Activated CD8-positive, alpha-beta memory T cell treated with anti-CD3 and anti-CD28 coated beads for 1 hour (primary cell): ENCODE measurements at places on chromosomes 4 and X.
A peak's percentile ranks its signal among the peaks of the same experiment; 100 is the strongest.

DNA sequence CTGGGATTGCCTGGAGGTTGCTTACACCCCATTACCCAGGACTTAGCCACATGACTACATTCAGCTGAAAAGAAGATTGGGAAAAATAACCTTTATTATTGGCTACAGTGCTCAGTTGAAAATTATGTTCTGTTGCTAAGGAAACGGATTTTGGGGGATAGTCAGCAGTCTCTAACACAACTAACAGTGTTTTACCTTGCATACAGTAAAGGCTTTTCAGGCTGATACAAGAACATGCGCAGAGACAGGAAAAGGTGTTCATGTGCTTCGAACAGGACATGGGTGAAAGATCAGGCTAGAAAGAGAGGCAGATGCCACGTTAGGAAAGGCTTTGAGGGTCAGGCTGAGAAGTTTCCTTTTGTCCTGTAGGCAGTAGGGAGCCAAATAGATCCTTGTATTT lies 14.8 kb upstream of the RHOH start:
- no peak for DNase-seq

- no peak for DNase-seq
Measured at GRCh38 chr4:90904021-90904420, 776.8 kb downstream of the CCSER1 start.

GRCh38 chr4:32744211-32744610 lies 2024.0 kb downstream of the PCDH7 start:
- DNase-seq: no peak

DNA sequence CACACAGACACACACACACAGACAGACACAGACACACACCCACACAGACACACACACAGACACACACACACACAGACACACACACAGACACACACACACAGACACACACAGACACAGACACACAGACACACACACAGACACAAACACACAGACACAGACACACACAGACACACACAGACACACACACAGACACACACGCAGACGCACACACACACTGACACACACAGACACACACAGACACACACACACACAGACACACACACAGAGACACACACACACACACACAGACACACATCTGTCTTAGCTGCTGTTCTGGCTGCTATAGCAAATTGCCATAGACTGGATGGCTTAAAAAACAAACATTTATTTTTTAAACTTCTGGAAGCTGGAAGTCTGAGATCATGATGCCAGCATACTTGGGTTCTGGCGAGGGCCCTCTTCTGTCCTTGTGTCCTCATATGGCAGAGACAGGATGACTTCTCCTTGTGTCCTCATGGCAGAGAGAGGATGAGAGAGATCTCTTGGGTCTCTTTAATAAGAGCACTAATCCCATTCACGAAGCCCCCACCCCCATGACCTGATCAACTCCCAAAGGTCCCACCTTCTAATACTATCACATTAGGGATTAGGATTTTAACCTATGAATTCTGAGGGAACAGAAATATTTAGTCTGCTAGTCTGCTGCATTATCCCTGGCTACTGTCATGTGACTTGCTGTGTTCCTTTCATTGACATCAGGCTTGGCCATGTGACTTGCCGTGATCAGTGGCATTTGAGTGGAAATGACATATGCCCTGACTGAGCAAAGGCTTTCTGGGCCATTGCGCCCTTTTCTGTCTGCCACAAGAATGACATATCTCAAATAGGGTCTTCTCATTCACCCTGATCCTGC lies 32.7 kb upstream of the RASGEF1B start:
- DNase-seq: no peak

GRCh38 chrX:80810365-80810978 lies 795 bp upstream of the BRWD3 start:
- DNase-seq: no peak

- no peak for DNase-seq
Measured at GRCh38 chr4:45317276-45317675, 590.9 kb upstream of the GNPDA2 start.

DNA sequence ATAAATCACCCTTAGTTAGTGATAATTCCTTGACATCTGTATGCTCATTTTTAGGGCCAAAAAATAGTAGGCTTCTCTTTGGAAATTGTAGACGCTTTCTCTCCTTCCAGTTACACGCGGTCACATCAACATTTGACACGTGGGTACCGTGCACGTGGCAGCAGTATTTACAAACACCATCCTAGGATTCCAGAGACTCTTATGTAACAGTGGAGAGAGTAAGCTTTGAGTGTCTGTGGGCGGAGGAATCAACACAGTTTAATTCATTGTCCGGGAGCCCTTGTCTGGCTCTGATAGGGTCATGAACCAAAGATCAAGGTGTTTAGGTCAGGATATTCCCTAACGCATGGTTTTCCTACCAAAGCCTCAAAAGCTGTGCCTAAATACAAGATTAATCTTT lies 12.2 kb downstream of the TET2 start:
- DNase-seq: no peak

DNA sequence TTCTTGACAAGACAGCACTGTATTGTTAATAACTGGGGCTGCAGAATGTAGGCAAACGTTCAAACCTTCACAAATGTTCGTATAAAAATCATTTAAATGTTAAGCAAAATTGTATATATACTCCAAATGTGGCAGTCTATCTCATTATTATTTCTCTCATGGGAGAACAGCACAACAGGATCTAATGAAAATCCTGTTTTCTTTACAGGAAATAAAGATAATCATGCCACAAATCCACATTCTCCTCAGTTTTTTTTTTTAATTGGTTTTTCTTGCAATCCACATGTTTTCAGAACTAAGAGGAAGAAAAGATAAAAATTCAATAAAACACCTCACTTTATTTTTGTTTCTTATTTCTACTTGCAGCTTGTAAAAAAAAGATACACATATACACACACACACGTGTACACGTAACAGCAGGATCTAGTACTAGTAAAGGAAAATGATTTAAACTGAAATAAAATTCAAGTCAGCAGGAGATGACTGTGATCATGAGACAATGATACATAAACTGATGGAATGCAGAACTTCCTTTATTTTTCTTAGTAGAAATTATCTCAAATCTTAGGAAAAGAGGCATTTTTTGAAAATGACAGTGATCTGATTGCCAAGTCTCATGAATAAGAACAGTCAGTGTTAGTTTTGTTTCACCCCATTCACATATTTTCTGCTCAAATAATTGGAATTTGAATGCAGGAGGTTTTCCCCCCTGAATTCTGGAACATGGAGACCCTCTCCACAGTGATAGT lies 11.3 kb downstream of the APBB2 start:
- DNase-seq: no peak

DNA sequence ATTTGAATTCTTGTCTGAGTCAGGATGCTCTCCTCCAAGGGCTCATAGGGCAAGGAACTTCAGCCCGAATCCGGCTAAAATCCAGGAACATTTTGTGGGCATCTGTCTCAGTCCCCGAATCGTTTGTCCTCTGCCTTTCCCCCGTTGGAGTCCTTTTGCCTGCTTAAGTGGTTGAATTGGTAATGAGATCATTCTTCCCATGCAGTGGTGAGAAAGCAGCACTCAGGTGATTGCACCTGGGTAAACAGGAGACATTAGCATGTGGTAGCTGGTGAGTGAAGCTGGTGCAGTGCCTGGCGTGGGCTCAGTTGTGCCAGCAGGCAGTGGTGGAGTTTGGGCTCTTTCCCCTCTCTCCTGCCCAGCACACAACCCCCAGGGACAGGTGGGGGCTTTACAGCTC lies 61.9 kb upstream of the MTM1 start:
- no peak for DNase-seq

GRCh38 chr4:158936238-158936637 lies 166.6 kb upstream of the RAPGEF2 start:
- no peak for DNase-seq

DNA sequence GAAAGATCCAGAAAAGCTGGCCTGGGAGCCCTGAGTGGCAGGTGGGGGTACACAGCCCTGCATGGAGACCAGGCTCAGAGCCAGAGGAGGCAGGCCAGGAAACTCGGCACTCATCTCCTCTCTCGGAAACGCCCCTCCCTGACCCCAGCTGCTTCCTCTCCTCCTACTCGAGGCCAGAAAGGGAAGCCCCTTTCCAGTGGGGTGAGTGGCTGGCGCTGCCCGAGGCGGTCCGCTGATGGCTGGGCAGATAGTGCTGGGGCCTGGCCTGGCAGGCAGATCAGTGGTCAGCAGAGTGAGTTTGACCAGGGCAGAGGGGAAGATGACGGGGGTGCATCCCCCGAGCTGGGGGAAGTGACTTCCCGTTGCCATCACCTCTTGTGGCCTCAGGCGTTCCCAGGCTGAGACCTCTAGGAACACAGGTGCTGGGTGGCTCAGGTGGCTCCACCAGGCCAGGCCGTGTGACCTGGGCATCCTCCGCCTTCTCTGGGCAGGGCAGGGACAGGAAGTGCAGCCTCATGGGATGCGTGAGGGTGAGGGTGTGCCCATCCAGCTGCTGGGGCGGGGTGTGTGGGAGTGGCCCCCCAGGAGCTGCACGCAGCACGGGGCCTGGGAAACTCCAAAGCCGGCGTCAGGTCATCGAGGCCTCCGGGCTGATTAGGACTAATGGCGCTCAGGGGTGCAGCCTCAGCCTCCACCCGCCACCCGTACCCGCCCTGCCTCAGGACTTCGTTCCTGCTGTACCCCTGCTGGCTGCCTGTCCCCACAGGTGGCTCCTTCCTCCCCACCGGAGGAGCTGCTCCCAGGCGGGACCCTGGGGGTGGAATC lies 5.7 kb downstream of the SH3BP2 start:
- no peak for DNase-seq

- DNase-seq: no peak
Measured at GRCh38 chrX:19627081-19627480, 111.8 kb upstream of the MAP3K15 start.

DNA sequence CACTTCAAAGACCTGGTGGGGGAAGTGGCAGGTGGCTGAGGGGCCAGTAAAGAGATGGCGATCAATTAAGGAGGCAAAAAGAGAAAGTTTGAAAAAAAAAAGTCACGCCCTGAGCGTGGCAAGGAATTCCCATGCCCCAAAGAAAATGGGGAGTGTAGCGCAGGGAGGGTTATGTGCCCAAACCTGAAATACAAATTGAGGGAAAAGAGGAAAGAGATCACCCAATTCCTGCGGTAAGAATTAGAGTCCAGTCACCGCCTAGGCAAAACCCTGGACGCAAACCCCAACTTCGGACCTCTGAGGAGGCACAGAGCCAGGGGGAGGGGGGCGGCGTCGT lies 595 bp downstream of the ENOX2 start:
- no peak for DNase-seq

GRCh38 chr4:52748432-52748831 lies 2.8 kb downstream of the ERVMER34-1 start:
- no peak for DNase-seq

- DNase-seq: no peak
Measured at GRCh38 chr4:119118397-119118796, 17.2 kb upstream of the MYOZ2 start.

- DNase-seq: no peak
Measured at GRCh38 chr4:40916880-40917279, 167.1 kb downstream of the NSUN7 start.

- no peak for DNase-seq
Measured at GRCh38 chrX:9166584-9166944, 132.6 kb upstream of the FAM9B start.

DNA sequence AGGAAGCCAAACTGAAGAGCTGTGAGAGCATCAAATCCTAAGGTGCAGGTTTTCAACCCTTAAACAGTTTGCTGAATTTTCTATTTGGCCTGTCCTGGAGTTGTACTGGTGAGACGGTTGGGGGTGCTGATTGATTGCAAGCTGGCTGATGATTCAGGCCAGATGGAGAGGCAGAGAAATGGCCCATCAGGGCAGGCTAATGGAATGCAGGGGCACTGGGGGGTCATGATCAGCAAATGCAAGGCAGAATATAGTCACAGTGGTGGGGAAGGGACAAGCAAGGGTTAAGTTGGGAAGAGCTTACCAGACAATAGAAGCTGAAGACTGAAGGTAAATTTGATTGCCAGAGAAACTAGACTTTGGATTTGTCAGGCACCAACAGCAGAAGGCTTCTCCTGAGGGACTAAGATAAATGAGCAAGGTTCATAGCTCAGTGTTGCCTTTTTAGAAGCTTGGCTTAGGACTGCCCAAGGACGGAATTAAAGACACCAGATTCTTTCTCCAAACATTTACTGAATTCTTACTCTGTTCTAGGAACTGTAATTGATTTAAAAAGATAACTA lies 4.3 kb upstream of the AADAT start:
- no peak for DNase-seq

- no peak for DNase-seq
Measured at GRCh38 chrX:43562372-43562771, 93.7 kb upstream of the MAOA start.

GRCh38 chr4:167176723-167177367 lies 57.4 kb downstream of the SPOCK3 start:
- no peak for DNase-seq

DNA sequence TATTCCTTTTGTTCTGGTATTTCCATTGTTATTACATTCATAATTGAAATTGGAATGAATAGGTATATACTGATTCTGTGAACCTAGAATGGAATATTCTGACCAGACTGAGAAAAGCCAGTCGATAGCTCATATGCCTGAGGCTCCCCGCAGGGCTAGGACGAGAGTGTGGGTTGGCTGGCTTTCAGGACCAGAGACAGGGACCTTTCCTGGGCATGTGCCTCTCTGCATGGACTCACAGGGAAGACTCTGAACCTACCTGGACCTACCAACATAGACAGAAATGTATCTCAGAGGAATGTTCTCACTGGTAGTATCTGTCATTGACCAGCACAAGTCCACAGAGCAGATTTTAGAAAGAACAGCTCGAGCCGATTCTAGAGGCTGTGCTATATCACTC lies 214.6 kb downstream of the FRMPD4 start:
- DNase-seq: no peak

- DNase-seq: no peak
Measured at GRCh38 chr4:62676962-62677361, 1476.8 kb downstream of the ADGRL3 start.

- DNase-seq: no peak
Measured at GRCh38 chr4:2924765-2925301, 38.4 kb downstream of the NOP14 start.

DNA sequence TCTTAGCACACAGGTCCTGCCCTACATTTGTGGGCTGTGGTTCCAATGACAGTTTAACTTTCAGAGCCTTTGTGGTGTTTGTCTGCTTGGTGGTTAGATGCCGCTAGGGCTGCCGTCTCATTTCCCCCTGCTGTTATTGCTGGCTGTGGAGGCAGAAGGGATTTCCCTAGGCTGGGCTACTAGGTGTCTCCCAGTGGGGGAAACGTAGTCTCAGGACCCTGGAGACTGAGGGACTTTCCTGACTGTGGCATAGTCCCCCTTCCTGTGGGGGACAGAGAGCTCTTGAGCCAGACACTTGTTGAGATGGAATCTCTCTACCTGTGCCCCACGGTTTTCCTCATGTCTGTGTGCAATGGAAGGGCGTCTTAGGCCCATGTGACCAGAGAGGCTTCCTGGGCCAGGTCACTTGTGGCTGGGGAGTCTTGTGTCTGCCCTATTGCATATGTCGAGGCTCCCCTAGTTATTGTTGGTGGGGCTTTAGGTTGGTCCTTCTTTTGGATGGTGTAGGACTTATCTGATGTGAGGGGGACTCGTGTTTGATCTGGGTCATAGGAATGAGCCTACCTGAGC lies 68.2 kb downstream of the ARHGAP10 start:
- peak; percentile 5 for DNase-seq

- DNase-seq: peak; percentile 43
Measured at GRCh38 chrX:12946838-12947544, 27.9 kb upstream of the TMSB4X start.
